Right ventricle myocardium inferior (tissue), 1 donor: ENCODE measurements at places on chromosomes 6 and 20. TPM values are rescaled to one million over a fixed set of nuclear protein-coding genes. Genes with fewer than 3 reads are reported as not detected.

- no peak for DNase-seq
These were observed 144.4 kb upstream of the SSTR4 start for GRCh38 chr20:22890594-22891300.

GRCh38 chr6:22980446-22980845 is 411.1 kb downstream of the HDGFL1 start:
- DNase-seq = peak; percentile 17

LINC00237 gene
- not detected for total RNA-seq

DNA sequence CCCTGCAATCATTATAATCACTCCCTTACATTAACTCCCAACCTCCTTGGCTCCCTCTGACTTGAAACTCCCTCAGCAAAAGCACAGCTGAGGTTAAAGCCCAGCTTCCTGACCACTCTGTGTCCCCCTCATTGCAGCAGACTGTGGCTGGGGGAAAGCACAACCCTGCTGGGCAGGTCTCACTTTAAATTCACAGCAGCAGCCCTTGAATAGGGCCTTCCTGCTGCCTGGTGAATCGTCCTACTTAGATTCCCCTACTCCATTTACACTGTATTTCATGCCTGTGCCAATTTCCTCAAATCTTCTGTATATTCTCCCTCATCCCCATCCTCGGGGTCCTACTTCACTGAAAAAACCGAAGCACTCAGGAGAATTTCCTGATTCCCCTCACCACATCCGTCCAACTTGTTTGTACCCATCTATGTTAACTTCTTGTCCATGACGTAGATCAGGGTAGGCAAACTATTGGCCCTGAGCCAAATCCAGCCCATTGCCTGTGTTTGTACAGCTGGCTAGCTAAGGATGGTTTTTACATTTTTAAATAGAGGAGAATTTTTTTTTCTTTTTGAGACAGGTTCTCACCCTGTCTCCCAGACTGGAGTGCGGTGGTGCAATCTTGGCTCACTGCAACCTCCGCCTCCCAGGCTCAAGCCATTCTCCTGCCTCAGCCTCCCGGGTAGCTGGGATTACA is 31.5 kb upstream of the GCM1 start:
- DNase-seq = no peak

GRCh38 chr6:5670811-5671561 is 335.7 kb downstream of the NRN1 start:
- DNase-seq = peak; percentile 54

- DNase-seq = no peak
These were observed 164.2 kb downstream of the NFATC2 start for GRCh38 chr20:51378171-51378928.

CNR1 gene
- total RNA-seq = 0.16 TPM

- no peak for DNase-seq
These were observed 162.1 kb downstream of the AIG1 start for GRCh38 chr6:143222801-143223231.

DNA sequence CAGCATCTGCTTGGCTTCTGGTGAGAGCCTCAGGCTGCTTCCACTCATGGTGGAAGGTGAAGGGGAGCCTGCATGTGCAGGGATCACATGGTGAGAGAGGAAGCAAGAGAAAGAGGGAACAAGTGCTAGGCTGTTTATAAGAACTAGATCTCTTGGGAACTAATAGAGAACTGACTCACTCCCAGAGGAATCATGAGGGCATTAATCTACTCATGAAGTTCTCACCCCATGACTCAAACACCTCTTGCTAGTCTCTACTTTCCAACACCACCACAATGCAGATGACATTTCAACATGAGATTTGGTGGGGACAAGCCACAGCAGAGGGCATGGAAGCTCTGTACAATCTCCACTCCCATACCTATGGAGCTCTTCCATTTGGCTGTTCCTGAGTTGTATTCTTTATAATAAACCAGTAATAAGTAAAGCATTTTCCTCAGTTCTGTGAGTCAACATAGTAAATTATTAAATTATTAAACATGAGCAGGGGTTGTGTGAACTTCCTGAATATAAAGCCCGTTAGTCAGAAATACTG is 524.1 kb upstream of the NRSN1 start:
- no peak for DNase-seq

DNA sequence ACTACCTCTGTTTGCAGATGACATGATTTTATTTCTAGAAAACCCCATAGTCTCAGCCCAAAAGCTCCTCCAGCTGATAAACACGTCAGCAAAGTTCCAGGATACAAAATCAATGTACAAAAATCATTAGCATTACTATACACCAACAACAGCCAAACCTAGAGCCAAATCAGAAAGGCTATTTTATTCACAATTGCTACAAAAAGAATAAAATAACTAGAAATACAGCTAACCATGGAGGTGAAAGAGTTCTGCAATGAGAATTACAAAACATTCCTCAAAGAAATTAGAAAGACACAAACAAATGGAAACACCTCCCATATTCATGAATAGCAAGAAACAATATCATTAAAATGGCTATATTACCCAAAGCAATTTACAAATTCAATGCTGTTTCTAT is 65.6 kb upstream of the HTR1E start:
- no peak for DNase-seq

- no peak for DNase-seq
These were observed 149.3 kb downstream of the PTPRT start for GRCh38 chr20:43040427-43040826.

GRCh38 chr6:169362501-169363121 is 109.0 kb upstream of the THBS2 start:
- no peak for DNase-seq

STX7 gene
- total RNA-seq = 53.3 TPM

MYO6 gene
- 4.7 TPM for total RNA-seq

COL19A1 gene
- 1.2 TPM for total RNA-seq

WFDC10B gene
- total RNA-seq = not detected

- DNase-seq = no peak
These were observed 21.9 kb upstream of the EPB41L2 start for GRCh38 chr6:131084982-131085381.

NR2E1 gene
- not detected for total RNA-seq

SAPCD1 gene
- total RNA-seq = 0.57 TPM

GRCh38 chr20:16111172-16111832 is 461.9 kb downstream of the KIF16B start:
- DNase-seq = no peak

- DNase-seq = no peak
These were observed 130.8 kb downstream of the OGFRL1 start for GRCh38 chr6:71419217-71420094.

DNA sequence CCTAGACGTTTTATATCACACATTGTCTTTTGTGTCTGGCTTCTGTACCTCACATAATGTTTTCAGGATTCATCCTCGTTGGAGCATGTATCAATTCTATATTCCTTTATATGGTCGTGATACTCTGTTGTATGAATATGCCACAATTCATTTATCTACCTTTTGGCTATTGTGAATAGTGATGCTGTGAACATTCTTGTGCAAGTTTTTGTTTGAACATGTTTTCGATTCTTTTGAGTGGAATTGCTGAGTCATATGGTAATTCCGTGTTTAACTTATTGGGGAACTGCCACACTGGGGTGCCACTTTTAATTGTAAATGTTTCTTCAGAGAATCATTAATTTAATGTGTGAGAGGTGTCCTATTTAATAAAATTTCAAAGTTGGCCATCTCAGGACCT is 101.2 kb downstream of the SLC35B3 start:
- DNase-seq = no peak

DNA sequence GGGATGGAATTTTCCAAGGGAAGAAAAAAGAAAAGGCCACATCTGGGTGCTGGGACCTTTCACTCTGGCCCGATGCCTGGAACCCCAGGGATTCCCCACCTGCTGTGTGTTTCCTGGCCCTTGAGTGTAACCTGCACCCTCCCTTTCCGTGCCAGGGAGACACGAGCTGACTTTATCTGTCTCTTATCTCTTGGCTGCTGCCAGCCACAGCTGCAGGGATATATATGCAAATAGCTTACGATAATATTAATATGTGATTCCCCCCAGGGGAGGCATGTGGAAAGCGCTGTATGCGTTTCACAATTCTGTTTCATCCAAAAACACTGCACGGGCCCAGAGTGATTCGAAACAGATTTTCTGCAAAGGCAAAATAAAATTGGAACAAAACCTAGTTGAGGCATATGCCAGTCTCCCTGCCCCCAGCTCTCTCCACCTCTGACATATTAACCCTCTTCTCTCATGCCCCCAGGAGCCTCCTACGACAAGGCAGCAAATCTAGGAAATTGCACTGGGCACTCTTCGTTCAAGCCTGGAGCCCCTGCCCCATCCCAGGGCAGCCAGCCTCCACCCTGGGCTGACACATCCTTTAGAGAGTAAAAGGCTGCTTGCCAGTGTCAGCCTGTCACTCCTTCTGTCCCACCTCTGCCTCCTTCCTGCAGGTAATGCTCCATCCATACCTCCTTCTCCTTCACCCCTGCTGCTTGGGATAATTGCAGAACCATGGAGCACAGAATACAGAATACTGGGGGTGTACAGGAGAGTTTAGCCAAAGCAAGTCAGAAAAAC is 1.3 kb downstream of the RIPOR3 start:
- DNase-seq = no peak

DNA sequence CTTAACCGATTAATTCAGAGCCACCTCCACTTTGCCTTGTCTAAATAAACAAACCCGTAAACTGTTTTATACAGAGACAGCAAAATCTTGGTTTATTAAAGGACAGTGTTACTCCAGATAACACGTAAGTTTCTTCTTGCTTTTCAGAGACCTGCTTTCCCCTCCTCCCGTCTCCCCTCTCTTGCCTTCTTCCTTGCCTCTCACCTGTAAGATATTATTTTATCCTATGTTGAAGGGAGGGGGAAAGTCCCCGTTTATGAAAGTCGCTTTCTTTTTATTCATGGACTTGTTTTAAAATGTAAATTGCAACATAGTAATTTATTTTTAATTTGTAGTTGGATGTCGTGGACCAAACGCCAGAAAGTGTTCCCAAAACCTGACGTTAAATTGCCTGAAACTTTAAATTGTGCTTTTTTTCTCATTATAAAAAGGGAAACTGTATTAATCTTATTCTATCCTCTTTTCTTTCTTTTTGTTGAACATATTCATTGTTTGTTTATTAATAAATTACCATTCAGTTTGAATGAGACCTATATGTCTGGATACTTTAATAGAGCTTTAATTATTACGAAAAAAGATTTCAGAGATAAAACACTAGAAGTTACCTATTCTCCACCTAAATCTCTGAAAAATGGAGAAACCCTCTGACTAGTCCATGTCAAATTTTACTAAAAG is 2.7 kb downstream of the FOXC1 start:
- no peak for DNase-seq

- peak; percentile 89 for DNase-seq
These were observed 160.1 kb downstream of the ZMYND8 start for GRCh38 chr20:47196091-47197081.

DNAH8 gene
- total RNA-seq = not detected

- DNase-seq = no peak
These were observed 190.8 kb upstream of the NOX3 start for GRCh38 chr6:155646443-155646842.

- no peak for DNase-seq
These were observed 59.5 kb upstream of the RNF144B start for GRCh38 chr6:18327626-18328025.

DEFB132 gene
- total RNA-seq = not detected

DNA sequence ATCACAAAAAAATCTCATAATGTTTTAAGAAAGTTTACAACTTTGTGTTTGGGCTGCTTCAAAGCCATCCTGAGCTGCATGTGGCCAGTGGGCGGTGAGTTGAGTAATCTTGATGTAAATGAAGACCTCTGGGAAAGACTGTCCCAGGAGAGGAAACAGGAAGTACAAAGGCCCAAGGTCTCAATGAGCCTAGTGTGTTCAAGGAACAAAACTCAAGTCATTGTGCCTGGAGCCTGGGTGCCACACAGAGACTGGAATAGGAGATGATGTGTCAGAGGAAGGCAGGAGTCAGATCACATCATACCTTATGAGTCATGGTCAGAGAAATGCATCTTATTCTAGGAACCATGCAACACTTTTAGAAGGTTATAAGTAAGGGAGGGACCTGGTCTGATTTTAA is 51.5 kb downstream of the COL19A1 start:
- DNase-seq = no peak

GRCh38 chr6:124881898-124882578 is 80.2 kb upstream of the RNF217 start:
- peak; percentile 37 for DNase-seq

APCDD1L gene
- 0.32 TPM for total RNA-seq

- no peak for DNase-seq
These were observed 371.9 kb upstream of the CHD6 start for GRCh38 chr20:41989935-41990635.

DNA sequence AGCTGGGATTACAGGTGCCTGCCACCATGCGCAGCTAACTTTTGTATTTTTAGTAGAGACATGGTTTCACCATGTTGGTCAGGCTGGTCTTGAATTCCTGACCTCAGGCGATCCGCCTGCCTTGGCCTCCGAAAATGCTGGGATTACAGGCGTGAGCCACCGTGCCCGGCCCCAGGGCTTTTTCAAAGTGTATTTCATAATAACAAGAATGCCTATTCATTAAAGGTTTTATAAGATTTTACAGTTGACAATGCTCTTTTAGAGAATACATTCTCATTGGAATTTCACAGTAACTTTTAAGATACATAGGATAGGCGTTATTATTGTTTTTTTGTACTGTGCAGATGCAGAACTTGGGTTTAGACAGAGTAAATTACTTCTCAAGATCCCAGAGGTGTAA is 52.6 kb upstream of the PTPRK start:
- DNase-seq = no peak

GRCh38 chr6:6556738-6557503 is 31.6 kb upstream of the LY86 start:
- DNase-seq = no peak

EFHC1 gene
- 4.8 TPM for total RNA-seq

DNA sequence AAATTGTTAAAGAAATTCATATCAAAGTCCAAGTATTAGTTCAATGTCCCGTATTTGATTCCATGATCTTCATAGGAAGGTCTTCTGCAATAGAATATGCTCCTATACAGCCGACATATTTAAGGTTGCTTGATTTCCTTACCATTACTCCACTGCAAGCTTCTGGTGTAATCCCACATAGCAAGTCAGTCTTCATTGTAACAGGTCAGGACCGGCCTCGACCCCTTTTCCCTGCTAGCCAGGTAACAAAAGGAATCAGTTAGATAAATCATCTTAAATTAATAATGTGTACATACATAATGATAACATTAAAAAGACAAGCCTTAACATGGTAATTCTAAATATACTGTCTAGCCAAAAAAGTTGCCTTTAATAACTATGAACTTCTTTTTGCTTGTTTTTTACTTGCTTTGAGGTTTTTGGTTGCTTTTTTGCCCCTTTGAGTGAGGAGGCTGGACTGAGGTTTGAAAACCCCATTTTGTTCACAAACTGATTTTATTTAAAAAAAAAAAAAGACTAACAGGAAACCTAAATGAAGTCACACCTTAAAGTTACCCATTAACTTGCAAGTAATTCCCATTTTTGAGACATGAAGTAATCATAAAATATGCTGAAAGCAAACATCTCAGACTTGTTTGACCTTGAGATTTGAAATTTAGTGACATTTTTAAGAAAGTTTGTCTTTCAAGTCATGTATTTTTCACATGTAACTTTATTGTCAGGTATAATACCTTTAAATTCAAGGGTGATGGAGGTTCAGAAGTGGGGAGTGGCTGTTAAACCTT is 19.2 kb upstream of the SNX14 start:
- no peak for DNase-seq

TMEM217 gene
- 0.30 TPM for total RNA-seq
